ENCODE measurements at places on chromosomes 1 and 21. TPM values are rescaled to one million over a fixed set of nuclear protein-coding genes. Genes with fewer than 3 reads are reported as not detected.

SPRR5 gene
- not detected for total RNA-seq

LRRC3 gene
- total RNA-seq = 2.3 TPM

TTC39A gene
- 0.33 TPM for total RNA-seq

CNIH3 gene
- total RNA-seq = 1.1 TPM

TM2D1 gene
- 33.1 TPM for total RNA-seq

CNIH4 gene
- 46.2 TPM for total RNA-seq

DNA sequence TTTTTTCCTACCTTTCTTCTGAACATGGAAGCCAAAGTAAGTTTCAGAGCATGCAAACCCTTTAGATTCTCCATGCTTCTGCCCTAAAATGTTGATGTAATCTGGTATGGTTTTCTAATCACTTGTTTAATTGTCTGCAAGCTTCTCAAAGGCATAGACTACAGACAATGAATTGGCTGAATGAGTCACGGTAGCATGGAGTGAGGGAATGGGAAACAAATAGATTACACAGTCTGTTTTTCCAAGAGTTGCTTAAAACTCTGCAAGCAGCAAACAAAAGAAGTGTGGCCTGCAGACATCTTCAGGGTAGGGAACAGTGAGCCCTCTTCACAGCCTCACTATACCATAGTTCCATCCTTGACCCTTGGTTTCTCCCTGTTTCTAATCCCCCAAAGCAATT is 326.0 kb downstream of the BARHL2 start:
- no peak for DNase-seq

GRCh38 chr1:114122941-114123618 is 30.6 kb downstream of the SYT6 start:
- DNase-seq = no peak

- no peak for DNase-seq
These were observed 318.0 kb downstream of the SMYD3 start for GRCh38 chr1:246189126-246189525.

DNA sequence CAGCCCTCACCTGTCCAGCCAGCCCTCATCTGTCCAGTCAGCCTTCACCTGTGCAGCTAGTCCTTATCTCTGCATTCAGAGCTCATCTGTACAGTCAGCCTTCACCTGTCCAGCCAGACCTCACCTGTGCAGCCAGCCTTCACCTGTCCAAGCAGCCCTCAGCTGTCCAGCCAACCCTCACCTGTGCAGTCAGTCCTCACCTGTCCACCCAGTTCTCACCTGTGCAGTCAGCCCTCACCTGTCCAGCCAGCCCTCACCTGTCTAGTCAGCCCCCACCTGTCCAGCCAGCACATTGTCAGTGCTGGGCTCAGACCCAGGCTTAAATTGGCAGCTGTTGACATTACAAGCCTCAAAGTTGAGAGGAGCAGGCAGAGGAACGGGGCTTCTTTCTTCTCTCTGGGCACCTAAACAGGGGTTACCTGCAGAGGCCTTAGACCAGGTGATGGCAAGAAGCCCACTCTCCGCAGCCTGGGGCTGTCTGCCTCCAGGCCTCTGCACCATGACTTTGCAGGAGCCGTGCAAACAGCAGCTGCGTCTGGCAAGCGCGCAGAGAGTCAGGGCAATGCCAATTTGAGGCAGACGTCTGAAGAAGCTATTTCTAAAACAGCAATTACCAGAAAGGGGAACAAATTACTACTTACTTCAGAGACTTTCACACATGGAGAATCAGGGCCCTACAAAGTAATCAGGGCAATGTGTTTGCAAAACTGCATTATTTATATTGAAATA is 506.1 kb downstream of the NPHP4 start:
- no peak for DNase-seq

- DNase-seq = no peak
These were observed 19.6 kb upstream of the TCEA3 start for GRCh38 chr1:23444104-23444533.

GRCh38 chr1:213979751-213980586 is 7.8 kb upstream of the PROX1 start:
- no peak for DNase-seq

GRCh38 chr1:186225096-186225495 is 150.0 kb downstream of the TPR start:
- DNase-seq = no peak

DNA sequence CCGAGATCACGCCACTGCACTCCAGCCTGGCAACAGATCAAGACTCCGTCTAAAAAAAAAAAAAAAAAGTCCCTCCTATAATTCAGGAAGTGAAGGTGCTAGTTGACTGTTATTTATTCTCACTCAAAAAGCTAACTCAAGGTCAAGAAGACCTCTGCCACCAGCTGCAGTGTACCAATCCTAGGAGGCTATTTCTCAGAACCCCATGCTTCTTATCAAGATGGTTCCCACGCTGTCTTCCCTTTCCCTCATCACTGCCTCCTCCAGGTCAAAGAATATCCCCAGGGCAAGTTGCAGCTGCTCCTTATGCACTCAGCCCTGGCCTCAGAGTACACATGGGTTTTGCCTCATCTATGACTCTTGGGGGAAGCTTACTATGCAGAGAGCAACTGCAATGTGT is 53.6 kb downstream of the RERE start:
- DNase-seq = no peak

- no peak for DNase-seq
These were observed 27.8 kb upstream of the CNTN2 start for GRCh38 chr1:205015241-205015640.

- DNase-seq = no peak
These were observed 33.4 kb downstream of the QSOX1 start for GRCh38 chr1:180188091-180188506.

DNA sequence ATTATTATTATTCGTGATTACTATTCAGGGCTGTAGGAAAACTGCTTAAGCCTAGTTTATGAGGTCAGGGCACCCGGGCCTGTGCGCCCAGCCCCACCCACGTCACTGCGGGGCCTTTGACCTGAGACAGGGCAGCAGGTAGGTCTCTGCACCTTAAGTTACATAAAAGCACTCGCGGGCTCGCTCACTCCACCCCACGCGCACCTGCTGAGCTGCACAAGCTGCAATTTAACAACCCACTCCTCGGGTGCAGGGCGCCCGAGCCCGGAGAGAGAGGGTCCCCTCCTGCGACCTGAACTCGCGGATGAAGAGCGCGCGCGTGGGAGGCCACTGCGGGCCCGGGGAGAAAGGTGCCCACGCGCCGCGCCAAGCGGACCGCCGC is 477 bp downstream of the ICMT start:
- DNase-seq = no peak

GRCh38 chr1:84434081-84434769 is 35.9 kb downstream of the DNASE2B start:
- no peak for DNase-seq

- DNase-seq = no peak
These were observed 169.8 kb downstream of the DAB1 start for GRCh38 chr1:57254022-57254421.

- no peak for DNase-seq
These were observed 22.5 kb upstream of the SLC27A3 start for GRCh38 chr1:153752571-153753195.

DNA sequence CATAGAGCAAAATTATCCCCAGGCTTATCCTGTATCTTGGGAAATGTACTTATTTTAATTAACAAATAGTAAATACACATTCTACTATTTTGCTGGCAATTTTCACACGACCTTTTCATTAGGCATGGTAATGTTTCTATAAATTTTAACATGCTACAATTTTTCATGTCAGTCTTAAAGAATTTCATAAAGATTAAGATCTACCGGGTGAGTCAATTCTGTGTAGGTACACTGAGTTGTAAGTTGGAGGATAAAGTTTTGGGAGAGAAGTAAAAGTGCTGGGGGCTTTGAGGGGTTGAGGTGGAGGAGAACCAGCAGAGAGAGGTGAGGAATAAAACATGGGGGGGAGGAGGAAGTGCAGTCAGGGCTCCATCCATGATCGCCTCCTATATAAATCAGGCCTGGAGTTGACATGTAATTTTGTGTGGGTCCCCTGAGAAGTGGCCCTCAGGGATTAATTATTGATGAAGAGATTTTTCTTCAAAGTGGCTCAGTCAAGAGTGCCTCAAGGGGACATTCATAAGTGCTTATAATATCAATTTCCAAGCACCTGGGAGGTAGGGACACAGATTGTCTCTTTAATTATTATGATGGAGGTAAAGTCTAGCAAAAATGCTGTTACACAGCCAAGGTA is 7.2 kb downstream of the DPYD start:
- DNase-seq = no peak

GRCh38 chr1:160124705-160125478 is 9.3 kb downstream of the ATP1A2 start:
- no peak for DNase-seq

DNA sequence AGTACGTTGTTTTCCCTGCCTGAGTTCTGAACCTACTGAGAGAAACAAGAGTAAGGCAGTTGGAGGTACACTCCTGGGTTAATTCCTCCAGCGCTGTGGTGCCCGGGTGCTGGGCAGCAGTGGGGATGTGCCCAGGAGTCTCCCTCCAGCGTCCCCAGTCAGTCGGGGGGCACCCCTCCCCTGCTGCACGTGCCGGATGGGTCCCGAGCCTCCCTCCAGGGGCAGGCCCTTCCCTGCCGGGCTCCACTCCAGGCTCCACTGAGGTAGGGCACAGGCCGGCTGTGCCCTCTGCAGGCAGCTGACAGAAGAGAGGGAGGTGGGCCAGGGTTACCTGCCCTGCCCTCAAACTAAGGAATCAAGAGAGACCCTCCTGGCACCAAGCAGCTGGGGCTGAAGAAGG is 238.1 kb upstream of the VAMP3 start:
- no peak for DNase-seq

- DNase-seq = no peak
These were observed 67.4 kb downstream of the SKI start for GRCh38 chr1:2295526-2295925.

DNA sequence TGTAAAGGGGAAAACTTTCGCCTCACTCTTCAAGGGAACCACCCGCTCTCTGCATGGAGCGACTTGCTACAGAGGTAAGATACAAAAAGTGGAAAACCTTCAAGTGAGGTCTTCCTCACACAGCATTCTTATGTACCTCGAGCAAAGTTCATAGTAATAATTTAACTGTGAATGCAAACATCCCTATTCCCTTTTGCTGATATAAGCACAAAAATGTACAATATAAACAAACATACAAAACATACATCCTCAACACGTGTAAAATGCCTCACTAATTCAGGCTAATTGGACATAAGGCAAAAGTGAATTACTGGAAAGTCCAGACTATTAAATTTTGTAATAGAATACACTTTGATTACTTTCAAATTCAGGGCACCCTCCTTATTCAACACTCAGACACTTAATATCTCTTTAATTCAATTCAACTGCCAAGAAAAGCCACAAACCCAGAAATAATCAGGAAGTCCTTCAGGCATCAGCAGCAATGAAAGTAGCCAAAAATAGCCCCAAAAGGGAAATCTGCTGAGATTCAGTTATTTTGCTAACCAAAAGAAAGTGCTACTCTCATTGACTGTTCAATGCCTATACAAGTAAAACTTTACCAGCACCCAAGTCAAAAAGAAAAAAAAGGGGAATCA is 15.2 kb upstream of the LMX1A start:
- DNase-seq = no peak

GRCh38 chr21:21232320-21232719 is 234.1 kb downstream of the NCAM2 start:
- no peak for DNase-seq

DNA sequence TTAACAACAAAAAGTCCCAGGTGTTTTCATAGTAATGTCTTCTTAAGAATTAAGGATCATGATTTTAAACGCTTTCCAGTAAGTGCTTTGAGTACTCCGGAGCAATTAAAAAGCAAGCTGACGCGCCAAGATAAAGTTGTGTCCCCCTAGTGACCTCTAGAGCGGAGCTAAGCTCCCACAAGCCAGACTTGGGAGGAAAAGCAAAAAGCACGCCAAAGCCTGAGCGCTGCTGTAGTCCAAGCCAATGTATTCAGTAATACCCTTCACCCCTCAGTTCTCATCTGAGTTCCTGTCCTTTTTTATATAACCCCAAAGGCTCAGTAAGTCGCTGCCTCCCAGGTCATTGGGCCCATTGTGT is 3.5 kb upstream of the SLC44A5 start:
- no peak for DNase-seq

DNA sequence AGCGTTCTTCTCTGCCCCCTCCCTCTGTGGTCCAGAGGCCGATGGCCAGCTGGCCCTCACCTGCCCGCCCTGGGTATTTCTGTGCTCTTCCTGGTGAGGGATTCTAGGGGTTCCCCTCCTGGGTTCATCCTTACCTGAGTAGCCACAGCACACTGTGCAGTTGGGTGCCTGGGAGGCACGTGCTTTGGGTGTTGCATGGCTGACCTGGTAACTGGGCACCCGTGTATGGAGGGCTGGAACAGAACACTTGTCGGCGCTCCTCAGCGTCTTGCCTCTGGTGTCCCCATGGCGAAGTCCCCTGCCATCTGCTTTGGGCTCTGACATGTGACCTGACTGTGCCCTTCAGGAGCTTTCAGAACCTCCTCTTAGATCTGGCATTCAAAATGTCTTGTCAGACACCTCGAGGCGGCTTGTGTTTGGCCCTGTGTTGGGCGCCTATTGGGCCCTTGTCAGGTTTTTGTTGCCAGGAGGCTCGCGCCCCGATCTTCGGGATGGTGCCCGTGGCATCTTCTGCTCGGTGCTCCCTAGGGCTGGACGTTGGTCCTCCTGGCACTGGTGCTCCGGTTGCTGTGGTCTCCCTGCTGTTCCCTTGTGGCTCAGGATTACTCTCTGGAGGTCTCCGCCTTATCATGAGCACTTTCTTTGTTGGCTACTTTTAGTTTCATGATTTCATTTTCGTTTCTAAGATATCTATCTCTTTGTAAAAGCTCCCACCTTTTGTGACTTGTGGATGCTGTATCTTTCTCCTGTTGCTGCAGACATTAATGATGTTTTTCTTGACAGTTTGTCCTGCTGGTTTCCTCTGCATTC is 28.5 kb downstream of the SKI start:
- DNase-seq = no peak

DNA sequence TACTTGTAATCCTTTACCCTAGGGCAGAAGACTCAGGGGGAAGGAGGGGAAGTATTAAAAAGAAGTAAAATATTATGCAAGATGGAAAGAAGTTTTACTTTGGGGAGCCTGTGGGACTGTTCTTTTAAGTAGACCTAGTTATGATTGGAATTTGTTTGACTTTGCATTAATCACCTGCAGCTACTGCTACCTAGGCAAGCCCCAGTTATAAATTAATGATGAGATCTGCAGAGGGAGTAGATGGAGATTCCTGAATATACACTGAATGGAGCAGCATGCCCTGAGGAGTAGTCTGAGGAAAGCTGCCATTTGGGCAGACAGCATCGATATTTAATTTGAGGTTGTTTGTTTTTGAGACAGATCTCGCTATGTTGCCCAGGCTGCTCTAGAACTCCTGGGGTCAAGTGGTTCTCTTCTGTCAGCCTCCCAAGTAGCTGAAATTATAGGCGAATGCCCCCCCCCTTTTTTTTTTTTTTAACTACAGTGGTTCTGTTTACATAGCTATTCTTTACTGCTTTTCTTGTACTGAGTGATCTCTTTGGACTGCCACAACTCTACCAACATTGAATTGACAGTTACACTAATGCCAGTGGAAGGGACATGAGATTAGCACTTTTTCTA is 81.4 kb upstream of the SERTAD4 start:
- DNase-seq = no peak

GRCh38 chr1:116768416-116769103 is 14.3 kb downstream of the CD2 start:
- no peak for DNase-seq

- no peak for DNase-seq
These were observed 45.1 kb upstream of the ROR1 start for GRCh38 chr1:63728611-63729226.

Measured in activated CD8-positive, alpha-beta memory T cell treated with anti-CD3 and anti-CD28 coated beads, Interleukin-2, amount 10 ng/mL, durations not matched to agents 7 days and 5 days (primary cell).